Panc1 (cell line): ENCODE measurements at places on chromosomes 12 and 14. TPM values are rescaled to one million over a fixed set of nuclear protein-coding genes. Genes with fewer than 3 reads are reported as not detected.

DNA sequence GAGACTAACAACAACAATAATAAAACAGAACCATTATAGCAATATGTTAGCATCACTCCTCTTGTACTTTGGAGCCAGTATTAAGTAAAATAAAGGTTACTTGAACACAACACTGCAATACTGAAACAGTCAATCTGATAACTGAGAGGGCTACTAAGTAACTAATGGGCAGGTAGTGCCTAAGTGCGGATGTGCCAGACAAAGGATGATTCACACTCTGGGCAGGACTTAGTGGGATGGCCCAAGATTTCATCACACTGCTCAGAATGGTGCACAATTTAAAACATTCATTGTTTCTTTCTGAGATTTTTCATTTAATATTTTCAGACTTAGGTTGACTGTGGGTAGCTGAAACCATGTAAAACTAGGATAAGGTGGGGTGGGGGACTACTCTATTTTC lies 131.9 kb upstream of the CAND1 start:
- no peak overlapping the region for H3K4me3 ChIP-seq
- no peak overlapping the region for H3K27ac ChIP-seq
- H3K27me3 ChIP-seq, result peaks cover 6% of the 10 kb centered on the region
- DNase-seq, result no peak

DNA sequence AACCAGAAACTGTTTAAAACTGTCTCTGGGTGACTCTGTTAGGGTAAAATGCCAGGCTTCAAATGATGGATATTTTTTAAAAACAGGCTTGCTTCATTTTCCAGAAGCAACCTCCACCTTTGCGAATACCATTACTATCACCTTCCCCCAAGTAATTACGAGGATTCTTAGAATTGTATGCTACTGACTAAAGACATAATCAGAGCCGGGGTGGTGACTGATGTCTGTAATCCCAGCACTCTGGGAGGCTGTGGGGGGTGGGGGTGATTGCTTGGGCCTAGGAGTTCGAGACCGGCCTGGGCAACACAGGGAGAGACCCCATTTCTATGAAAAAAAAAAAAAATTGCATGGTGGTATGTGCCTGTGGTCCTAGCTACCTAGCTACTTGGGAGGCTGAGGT lies 38.3 kb downstream of the FGD6 start:
- H3K4me1 ChIP-seq, result peaks cover 10% of the 10 kb centered on the region
- no peaks in the 10 kb centered on the region; the same call in 1 of the 2 replicates for H3K36me3 ChIP-seq
- no peaks in the 10 kb centered on the region for H3K27me3 ChIP-seq

GRCh38 chr12:4864575-4864974 lies 45.1 kb upstream of the KCNA1 start:
- no peaks in the 10 kb centered on the region for H3K36me3 ChIP-seq
- H3K27ac ChIP-seq, result no peak overlapping the region
- no peak overlapping the region for H3K4me3 ChIP-seq
- H3K27me3 ChIP-seq, result no peaks in the 10 kb centered on the region; the same call in 1 of the 2 replicates
- no peak for DNase-seq

GRCh38 chr14:102883089-102883541 lies 39.3 kb upstream of the AMN start:
- no peak for DNase-seq
- H3K4me3 ChIP-seq, result no peak overlapping the region
- H3K27ac ChIP-seq, result no peak overlapping the region
- H3K27me3 ChIP-seq, result no peaks in the 10 kb centered on the region
- no peaks in the 10 kb centered on the region for H3K4me1 ChIP-seq

DNA sequence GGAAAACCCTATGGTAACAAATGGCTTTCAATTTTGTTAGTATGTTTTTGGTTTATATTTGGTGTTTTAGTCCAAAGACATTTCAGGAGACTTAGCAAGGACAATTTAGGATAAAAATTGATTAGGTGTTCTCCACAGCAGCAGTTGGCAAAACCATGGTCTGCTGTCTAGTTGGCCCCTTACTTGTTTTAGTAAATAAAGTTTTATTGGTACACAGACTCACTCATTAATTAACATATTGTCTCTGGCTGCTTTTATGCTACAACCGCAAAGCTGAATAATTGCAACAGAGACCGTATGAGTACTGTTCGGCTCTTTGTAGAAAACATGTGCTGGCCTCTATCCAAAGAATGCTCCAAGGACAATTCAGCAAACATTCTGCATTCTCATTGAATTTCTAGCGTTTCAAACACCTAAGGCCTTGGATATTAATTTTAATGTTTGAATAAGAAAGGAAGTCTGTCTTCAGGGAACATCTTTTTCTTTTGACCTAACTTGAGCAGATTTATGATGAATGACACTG lies 77.7 kb downstream of the CCDC92 start:
- H3K4me3 ChIP-seq, result no peak overlapping the region
- no peaks in the 10 kb centered on the region; the same call in 1 of the 2 replicates for H3K4me1 ChIP-seq
- no peak for DNase-seq
- H3K27me3 ChIP-seq, result peaks cover 3% of the 10 kb centered on the region; the same call in 1 of the 2 replicates

GRCh38 chr12:3252450-3252891 lies 175.3 kb downstream of the TSPAN9 start:
- no peak overlapping the region for H3K4me3 ChIP-seq
- H3K27me3 ChIP-seq, result no peaks in the 10 kb centered on the region
- no peak overlapping the region for H3K27ac ChIP-seq
- DNase-seq, result no peak

GRCh38 chr12:53198486-53199110 lies 8.5 kb downstream of the ITGB7 start:
- no peaks in the 10 kb centered on the region for H3K36me3 ChIP-seq
- H3K4me1 ChIP-seq, result no peaks in the 10 kb centered on the region
- H3K27me3 ChIP-seq, result no peaks in the 10 kb centered on the region
- H3K4me3 ChIP-seq, result no peak overlapping the region
- no peak for DNase-seq
- no peak overlapping the region for H3K27ac ChIP-seq

- no peaks in the 10 kb centered on the region; the same call in 1 of the 2 replicates for H3K4me1 ChIP-seq
- H3K27me3 ChIP-seq, result no peaks in the 10 kb centered on the region
- H3K36me3 ChIP-seq, result no peaks in the 10 kb centered on the region
- H3K4me3 ChIP-seq, result no peak overlapping the region
These were observed 12.2 kb downstream of the CEP170B start for GRCh38 chr14:104877066-104877805.

DNA sequence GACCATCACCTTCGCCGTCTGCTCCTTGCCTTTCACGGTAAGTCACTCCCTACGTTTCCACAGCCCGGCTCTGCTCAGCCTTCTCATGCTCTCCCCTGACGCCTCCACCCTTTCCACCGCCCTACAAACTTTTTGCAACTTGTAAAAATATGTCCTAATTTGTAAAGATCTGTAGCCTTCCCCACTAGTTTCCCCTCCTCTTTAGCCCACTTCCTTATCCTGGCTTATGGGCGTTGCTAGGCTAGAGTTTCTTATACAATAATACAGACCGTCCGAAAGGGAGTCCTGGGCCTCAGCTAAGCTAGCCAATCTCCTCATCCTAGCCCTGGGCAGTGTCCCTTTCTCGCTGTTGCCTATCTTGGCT lies 1.2 kb downstream of the PTGER2 start:
- H3K4me3 ChIP-seq, result no peak overlapping the region; the same call in 1 of the 2 replicates
- no peak for DNase-seq
- no peaks in the 10 kb centered on the region for H3K4me1 ChIP-seq
- peaks cover 8% of the 10 kb centered on the region for H3K27me3 ChIP-seq
- H3K27ac ChIP-seq, result no peak overlapping the region

DNA sequence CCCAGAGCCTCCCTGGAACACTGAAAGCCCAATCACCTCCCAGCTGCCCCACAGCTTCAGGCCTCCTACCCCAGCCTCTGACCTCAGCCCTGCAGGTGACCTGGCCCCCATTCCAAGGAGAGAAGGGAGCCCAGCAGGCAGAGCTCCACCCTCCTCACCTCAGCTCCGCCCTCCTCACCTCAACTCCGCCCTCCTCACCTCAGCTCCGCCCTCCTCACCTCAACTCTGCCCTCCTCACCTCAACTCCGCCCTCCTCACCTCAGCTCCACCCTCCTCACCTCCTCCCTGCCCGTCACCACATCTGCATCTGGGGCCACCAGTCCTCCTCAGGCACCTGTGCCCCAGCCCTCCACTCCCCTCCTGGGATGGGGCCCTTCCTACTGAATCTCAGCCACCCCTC lies 112.2 kb upstream of the SFSWAP start:
- no peak overlapping the region for H3K27ac ChIP-seq
- H3K4me1 ChIP-seq, result no peaks in the 10 kb centered on the region

GRCh38 chr12:52980096-52980649 lies 26.1 kb upstream of the EIF4B start:
- H3K27ac ChIP-seq, result peak overlapping the region; percentile 53
- no peaks in the 10 kb centered on the region for H3K27me3 ChIP-seq
- no peaks in the 10 kb centered on the region for H3K36me3 ChIP-seq
- DNase-seq, result no peak
- H3K4me3 ChIP-seq, result no peak overlapping the region
- peaks cover 32% of the 10 kb centered on the region for H3K4me1 ChIP-seq

GRCh38 chr14:81144824-81145603 lies 75.7 kb downstream of the GTF2A1 start:
- no peaks in the 10 kb centered on the region for H3K36me3 ChIP-seq
- no peak overlapping the region for H3K27ac ChIP-seq
- H3K4me3 ChIP-seq, result no peak overlapping the region
- H3K27me3 ChIP-seq, result no peaks in the 10 kb centered on the region
- H3K4me1 ChIP-seq, result no peaks in the 10 kb centered on the region
- no peak for DNase-seq

- no peak overlapping the region for H3K27ac ChIP-seq
- H3K27me3 ChIP-seq, result no peaks in the 10 kb centered on the region
- no peak for DNase-seq
- H3K36me3 ChIP-seq, result no peaks in the 10 kb centered on the region
- no peak overlapping the region for H3K4me3 ChIP-seq
These were observed 65.6 kb upstream of the FUT8 start for GRCh38 chr14:65346895-65347294.

DNA sequence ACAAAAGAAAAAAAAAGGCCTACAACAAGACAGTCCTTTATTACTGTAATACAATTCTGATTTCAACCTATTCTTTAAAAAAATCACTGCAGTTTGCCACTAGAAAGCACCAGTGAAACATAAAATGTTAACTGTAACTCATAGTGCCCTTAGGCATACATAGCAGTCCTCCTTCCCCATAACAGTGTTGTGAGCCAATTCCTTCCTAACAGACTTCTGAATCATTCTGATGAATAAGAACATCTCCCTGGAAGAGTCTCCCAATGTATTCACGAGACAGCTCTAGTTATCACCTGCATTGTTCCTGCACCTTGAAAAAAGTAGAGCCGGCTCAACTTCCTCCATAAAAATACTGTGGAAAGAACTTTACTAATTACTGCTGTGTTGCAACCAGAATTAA lies 213.6 kb upstream of the FSCB start:
- DNase-seq, result no peak
- H3K4me1 ChIP-seq, result no peaks in the 10 kb centered on the region
- no peaks in the 10 kb centered on the region for H3K36me3 ChIP-seq
- H3K4me3 ChIP-seq, result no peak overlapping the region
- H3K27ac ChIP-seq, result no peak overlapping the region

GRCh38 chr12:26493656-26494055 lies 298.3 kb downstream of the SSPN start:
- no peak overlapping the region for H3K4me3 ChIP-seq
- no peaks in the 10 kb centered on the region for H3K27me3 ChIP-seq
- H3K27ac ChIP-seq, result no peak overlapping the region
- H3K4me1 ChIP-seq, result no peaks in the 10 kb centered on the region

GRCh38 chr12:19186722-19187661 lies 57.5 kb downstream of the PLEKHA5 start:
- no peak overlapping the region for H3K4me3 ChIP-seq
- H3K36me3 ChIP-seq, result no peaks in the 10 kb centered on the region
- H3K27ac ChIP-seq, result no peak overlapping the region
- peak; percentile 35 for DNase-seq
- no peaks in the 10 kb centered on the region for H3K4me1 ChIP-seq

GRCh38 chr12:116060764-116061163 lies 216.7 kb downstream of the MED13L start:
- no peaks in the 10 kb centered on the region for H3K36me3 ChIP-seq
- H3K27ac ChIP-seq, result no peak overlapping the region; the same call in 1 of the 2 replicates
- H3K27me3 ChIP-seq, result no peaks in the 10 kb centered on the region
- no peak for DNase-seq

DNA sequence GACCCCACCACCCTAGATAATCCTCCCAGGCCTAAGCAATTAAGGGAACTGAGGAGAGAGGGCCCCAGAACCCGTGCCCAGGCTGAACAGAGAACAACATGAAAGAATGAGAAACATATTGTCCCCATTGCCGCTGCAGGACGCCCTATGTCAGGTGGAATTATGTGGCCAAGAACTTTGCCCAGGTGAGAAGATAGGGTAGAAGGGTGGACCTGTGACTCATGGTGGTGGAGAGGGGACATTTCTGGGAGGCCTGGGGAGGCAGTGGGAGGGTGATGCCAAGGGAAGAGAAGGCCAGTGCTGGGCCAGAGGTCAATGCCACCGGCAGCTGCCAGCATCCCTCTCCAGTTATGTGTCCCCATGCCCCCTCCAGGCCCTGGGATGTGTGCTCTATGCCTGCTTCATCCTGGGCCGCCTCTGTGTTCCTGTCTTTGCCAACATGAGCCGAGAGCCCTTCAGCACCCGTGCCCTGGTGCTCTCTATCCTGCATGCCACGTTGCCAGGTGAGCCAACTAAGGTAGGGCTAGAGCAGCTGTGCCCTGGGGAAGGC lies 15.5 kb downstream of the SOAT2 start:
- no peak for DNase-seq
- no peak overlapping the region for H3K27ac ChIP-seq
- no peaks in the 10 kb centered on the region for H3K27me3 ChIP-seq
- H3K4me3 ChIP-seq, result no peak overlapping the region
- no peaks in the 10 kb centered on the region for H3K36me3 ChIP-seq

- no peaks in the 10 kb centered on the region for H3K36me3 ChIP-seq
- no peaks in the 10 kb centered on the region for H3K27me3 ChIP-seq
- no peak overlapping the region for H3K27ac ChIP-seq
- no peak overlapping the region for H3K4me3 ChIP-seq
- DNase-seq, result no peak
These were observed 371.4 kb upstream of the TMTC1 start for GRCh38 chr12:30155001-30155730.

The GYS2 gene
- not detected for total RNA-seq

The TMEM63C gene
- total RNA-seq, result 2.4 TPM

The TOMM20L gene
- not detected for total RNA-seq

The RTL1 gene
- total RNA-seq, result not detected

The ACRBP gene
- total RNA-seq, result 0.54 TPM

The SERPINA3 gene
- total RNA-seq, result 5.7 TPM

The PLXNC1 gene
- total RNA-seq, result 0.57 TPM

The CCDC197 gene
- total RNA-seq, result not detected

The ITPR2 gene
- 41.8 TPM for total RNA-seq
